ENCODE measurements at places on chromosomes 4 and X. TPM values are rescaled to one million over a fixed set of nuclear protein-coding genes. Genes with fewer than 3 reads are reported as not detected.

GRCh38 chr4:116122124-116122523, 963.3 kb downstream of the TRAM1L1 start:
- no peak for DNase-seq

DNA sequence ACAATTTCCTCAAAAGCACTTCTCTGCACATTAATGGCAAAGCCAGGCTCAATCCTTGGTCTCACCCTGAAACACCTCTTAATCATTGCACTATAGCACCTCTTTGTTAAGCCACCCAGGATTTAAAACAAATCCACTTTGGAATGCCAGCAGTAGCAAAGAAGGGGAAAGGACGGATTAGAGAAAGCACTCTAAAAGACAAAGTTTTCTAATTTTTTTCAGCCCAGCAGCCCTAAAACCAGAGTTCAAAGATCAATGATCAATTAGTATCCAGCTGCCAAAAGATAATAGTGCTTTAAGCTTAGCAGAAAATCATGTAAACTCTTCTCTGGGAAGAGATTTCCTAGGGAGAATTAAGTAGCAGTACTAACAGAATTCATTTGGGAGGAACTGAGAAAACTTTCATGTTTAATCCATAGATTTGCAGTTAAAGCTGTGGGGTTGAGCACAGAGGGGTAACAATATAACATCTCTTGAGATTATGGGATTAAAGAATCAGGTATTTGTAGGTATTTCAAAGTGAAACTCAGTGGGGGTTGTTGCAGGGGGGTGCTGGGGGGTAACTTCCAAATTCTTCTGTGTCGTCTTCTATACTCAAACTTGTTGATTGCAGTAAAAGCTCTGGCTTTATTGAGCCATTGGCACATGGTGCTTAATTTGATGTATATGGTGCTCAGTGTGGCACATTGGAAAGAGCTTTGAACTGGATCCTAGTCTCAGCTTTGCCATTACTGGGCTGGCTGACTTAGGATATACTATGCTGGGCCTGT, 61.8 kb downstream of the LRRC66 start:
- no peak for DNase-seq

- DNase-seq, result no peak
These were observed 152.3 kb downstream of the DCLK2 start for GRCh38 chr4:150230561-150230960.

DNA sequence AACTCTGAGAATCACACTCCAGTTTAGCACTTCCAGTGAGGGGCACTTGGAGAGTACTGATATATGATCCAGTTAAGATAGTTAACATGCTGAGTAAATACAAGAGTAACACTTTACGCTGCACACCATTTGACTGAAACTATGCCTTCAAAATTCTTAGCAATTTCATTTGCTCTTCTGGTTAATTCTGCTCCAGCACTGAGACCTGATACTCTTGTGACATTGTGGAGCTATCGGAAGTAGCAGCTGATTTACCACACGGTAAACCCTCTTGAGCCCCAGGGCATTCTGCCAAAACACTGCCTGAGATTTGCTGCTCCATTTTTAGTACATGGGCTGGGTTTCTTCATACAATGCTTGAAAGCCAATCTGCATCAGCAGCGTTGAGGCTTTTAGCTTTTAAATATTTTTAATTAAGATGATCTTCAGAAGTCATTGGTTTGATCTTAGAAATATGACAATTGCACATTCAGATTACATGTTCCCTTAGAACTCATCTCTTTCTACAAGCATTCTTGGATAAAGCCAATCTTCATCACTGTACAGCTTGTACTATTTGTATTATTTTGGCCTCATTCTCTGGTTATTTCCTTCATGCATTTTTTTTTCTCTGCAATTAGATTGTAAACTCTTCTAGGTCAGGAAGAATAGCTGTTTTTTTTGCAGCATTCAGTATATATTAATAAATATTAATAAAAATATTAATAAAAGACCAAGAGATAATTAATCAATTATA, 67.8 kb upstream of the ETNPPL start:
- no peak for DNase-seq

DNA sequence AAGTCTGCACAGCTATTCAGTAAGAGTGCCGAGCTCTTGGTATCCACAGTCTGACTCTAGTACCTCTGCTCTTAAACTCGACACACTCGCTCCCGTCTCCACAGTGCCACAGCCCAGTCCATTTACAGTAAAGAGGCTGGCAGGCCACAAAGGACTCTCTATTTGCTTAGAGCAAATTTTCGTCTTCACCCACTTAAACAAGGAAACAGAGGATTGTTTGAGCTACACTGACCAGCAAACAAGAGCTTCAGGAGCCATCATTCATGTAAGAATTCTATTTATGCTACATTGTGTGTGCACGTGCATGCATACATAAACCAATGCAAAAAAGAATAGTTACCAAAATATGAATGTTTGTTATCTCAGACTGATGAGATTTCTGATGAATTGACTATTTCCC, 290.2 kb downstream of the USP46 start:
- no peak for DNase-seq

The GPC4 gene
- total RNA-seq, result not detected

- DNase-seq, result no peak
These were observed 102.4 kb downstream of the CLNK start for GRCh38 chr4:10582059-10582686.

GRCh38 chr4:56160636-56161035, 211.9 kb downstream of the CEP135 start:
- DNase-seq, result no peak

- no peak for DNase-seq
These were observed 20.0 kb upstream of the EFNB1 start for GRCh38 chrX:68808686-68809357.

DNA sequence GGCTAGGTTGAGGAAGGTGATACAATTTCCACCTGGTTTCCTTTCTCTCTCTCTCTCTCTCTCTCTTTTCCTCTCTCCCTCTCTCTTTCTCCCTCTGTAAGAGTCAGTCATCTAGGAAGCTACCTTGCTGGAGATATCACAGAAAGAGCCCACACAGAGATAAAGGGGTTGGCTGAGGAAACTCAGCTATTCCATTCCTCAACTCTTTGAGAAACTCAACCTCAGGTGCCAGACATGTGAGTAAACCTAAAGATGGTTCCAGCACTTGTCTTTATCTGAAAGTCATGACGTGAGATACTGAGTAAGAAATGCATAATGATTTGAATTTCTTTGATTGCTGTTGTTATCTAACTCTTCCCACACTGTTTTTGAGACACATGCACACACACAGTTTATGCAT, 564.0 kb downstream of the SPOCK3 start:
- DNase-seq, result no peak

GRCh38 chrX:119155416-119156035, 27.9 kb upstream of the KIAA1210 start:
- DNase-seq, result no peak

GRCh38 chr4:187268940-187269339, 545.3 kb upstream of the FAT1 start:
- no peak for DNase-seq

The WNK3 gene
- total RNA-seq, result 0.21 TPM

The ETFDH gene
- 22.2 TPM for total RNA-seq

The LRIT3 gene
- total RNA-seq, result 0.30 TPM

DNA sequence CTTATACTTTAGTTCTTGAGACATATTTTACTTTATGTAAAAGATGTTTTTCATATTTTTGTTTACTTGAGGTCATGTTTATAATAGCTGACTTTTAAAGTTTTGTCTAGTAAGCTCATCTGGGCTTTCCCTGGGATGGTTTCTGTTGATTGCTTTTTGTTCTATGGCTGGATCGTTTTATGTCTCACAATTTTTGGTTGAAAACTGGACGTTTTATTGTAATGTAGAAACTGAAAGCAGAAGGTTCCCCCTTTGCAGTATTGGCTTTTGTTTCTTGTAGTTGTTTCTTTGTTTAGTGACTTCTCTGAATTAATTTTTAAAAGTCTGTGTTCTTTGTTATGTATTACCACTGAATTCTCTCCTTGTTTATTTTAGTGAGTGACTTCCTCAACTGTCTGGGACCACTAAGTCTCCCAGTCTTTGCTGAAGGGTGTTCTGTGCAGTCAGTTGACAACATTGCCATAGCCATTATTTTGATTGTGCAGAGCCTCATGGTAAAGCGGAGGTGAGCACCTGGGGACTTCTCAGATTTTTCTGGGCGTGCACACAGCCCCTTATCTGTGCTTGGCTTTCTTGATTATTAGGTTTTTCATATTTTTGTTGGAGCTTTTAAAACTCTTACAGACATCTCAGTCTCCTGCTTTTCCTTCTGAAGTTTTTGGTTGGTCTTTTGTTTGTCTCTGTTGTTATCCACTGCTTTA, 31.0 kb downstream of the KDM6A start:
- DNase-seq, result no peak

The MAGEA11 gene
- not detected for total RNA-seq

DNA sequence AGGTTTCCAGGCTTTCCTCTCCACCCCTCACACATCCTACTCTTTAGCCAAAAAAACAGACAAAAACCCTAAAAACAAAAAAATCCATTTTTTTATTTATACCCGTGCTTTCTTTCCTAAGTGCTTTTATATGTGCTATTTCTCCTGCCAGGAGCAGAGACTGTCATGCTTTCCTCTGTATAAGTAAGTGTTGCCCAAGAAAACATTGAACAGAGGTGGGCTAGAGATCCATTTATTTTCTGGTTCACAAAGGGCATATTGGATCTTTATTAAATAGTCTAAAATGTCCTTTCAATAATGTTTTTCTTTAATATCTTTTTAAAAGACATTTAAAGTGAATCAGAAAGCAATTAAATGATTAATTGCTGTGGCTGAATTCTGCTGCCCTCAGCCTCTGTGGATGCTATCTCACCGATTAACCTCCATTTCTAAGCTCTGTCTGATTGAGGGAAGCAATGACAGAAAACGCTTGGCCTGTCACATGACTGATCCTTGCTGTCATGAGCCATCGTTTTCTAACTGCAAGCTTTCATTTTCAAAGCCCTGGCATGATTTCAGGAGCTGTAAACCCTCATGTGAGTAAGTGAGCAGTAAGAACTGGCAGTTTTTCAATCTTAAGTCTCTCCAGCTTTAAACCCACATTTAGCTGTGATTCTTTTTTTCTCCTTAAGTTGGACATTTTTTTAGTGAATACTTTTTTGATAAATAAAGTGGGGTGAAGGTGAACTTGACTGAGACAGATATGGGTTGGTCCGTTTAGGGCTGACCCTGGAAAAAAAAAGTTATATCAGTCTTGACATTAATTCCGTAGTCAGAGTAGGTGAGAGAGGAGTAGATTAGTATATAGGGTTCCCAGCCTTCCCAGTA, 180.7 kb upstream of the PGRMC2 start:
- DNase-seq, result no peak

The CXCL8 gene
- total RNA-seq, result 41.3 TPM

GRCh38 chr4:105191621-105192210, 45.0 kb downstream of the TET2 start:
- no peak for DNase-seq

DNA sequence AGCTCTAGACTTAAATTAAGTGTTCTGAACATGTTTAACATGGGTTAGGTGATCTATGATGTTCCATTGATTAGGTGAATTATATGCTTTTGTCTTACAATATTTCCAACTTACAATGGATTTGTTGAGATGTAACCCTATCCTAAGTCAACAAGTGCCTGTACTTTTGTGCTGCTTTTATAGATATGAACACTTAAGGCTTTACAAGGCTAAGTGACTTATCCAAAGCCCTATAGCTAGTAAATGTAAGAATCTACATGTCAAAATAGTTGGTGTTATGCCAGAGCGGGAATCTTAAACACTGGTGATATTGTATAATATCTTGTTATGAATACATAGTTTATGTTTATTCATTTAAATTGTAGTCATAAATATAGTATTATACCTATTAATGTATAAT, 1629.1 kb upstream of the IGFBP7 start:
- DNase-seq, result no peak

DNA sequence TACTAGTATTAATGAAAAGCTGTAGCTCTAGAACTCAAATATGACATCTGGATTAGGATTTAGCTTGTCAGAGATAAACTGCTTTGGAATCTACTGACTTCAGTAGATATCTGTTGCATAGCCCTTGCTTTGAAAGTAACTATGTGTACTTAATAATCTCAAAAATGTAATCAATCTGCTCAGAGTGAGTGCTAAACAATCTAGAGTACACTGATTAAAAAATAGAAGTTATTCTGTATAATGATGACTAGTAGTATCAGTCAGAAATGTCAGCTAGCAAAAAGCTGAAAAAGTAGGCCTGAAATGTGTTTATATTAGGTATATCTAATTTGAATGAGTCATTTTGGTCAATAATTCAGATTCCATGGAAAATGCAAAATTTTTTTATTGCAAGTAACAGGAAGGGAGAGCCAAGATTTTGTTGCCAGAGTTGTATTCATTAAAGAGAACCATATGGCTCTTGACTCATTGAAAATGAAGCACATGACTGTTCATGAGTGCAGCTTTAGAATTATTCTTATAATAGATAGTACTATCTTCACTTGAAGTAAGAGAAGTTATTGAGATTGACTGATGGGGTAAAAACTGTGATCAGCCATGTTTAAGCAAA, 20.0 kb downstream of the CLCN3 start:
- DNase-seq, result no peak

Measured in T-helper 17 cell (primary cell).